ENCODE measurements at places on chromosomes 3 and 15. TPM values are rescaled to one million over a fixed set of nuclear protein-coding genes. Genes with fewer than 3 reads are reported as not detected.

TGM4 gene
- total RNA-seq: 0.26 TPM

DNA sequence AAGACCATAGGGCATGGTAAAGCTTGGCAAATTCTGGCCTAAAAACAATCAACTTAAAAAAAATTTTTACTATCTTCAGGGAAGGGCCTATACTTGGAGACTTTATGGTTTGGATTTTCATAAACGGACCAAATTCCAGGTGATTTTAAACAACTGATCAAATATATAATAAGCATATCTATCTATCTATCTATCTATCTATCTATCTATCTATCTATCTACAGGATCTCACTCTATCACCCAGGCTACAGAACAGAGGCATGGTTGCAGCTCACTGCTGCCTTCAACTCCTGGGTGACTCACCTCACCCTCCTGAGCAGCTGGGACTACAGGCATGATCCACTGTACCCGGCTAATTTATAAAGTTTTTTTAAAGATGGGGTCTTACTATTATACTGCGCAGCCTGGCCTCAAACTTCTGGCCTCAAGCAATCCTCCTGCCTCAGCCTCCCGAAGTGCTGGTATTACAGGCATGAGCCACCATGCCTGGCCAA, 6.7 kb downstream of the SPPL2A start:
- DNase-seq: no peak

GRCh38 chr3:14548321-14548729, 8.2 kb upstream of the GRIP2 start:
- DNase-seq: peak; percentile 11

GRCh38 chr3:133295199-133295901, 104.5 kb upstream of the BFSP2 start:
- no peak for DNase-seq

- DNase-seq: no peak
These were observed 185.9 kb downstream of the MEX3B start for GRCh38 chr15:81859737-81860516.

LDHAL6B gene
- total RNA-seq: not detected

ZNF717 gene
- 12.0 TPM for total RNA-seq

DNA sequence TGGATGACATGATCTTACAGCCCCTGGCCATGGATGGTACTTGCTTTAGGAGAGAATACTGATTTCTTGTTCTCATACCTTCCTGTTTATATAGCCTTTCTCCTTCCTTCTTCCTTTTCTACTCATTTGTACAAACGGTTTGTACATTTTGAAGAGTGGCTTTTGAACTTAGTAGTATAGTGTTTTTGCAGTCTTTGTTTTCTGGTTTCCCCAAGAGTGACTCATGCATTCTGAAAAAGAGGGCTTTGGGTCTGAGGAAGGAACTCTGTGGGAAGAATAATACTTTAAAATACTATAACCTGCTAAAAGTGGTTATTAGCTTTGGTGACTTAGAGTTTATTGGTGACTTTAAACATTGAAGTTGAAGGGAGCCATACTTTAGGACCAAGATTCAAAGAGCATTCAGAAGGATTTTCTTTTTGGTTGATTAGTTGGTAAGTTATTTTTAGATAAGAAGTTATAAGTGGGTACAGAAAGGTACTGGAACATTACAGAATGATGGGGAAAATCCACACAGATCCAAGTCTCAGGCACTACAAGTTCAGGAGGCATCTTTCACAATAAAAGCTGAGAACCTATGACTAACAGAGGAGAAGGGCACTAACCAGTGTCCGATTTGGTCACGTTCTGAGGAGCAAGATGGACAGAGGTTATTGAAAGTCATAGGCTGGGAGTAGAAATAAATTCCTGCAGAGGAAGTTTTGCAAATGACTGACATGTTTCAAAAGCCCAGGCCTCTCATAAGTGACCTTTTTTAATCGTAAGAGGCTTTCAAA, 369.6 kb upstream of the AZI2 start:
- DNase-seq: peak; percentile 22

DNA sequence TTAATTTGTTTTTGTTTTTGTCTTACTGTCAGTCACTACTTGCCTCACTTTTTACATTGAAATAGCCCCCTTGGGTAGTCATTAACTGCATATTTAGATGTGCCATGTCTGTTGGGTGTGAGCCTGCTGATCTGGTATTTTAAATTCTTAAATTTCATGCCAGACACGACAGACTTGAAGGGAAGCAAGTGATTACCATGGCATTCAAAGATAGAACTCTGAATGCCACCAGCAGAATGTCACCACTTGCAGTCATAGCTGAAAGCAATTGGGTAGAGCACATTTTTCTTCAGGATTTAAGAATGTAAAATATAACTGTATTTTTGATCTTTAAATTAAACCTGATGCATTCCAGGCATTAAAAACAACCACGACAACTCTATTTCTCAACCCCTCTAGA, 396.5 kb upstream of the ATP10A start:
- DNase-seq: no peak

PIERCE2 gene
- 1.1 TPM for total RNA-seq

DNA sequence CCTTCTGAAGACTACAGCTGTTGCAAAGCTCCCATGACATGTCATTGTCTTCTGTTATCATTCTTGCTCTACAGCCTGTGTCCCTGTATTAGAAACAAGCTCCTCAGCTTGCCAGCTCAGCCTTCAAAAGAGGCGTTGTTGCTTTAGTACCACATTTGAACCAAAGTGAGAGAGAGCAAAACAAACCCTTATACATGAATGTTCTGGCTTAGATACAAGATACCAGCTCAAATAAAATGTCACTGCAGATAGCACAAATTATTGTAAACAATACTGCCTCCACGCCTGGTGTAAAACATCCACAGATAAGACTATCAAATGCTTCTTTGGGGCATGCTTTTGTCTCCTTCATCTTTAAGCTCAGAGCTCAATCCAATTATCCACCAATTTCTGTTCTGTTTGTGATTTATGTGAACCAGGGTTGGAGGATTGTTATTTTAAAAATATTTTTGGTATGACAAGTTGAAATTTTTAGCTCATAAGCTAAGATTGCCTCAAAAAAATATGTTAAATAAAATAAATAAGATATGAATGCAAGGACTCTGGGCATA, 403.6 kb upstream of the CDIN1 start:
- DNase-seq: no peak

DNA sequence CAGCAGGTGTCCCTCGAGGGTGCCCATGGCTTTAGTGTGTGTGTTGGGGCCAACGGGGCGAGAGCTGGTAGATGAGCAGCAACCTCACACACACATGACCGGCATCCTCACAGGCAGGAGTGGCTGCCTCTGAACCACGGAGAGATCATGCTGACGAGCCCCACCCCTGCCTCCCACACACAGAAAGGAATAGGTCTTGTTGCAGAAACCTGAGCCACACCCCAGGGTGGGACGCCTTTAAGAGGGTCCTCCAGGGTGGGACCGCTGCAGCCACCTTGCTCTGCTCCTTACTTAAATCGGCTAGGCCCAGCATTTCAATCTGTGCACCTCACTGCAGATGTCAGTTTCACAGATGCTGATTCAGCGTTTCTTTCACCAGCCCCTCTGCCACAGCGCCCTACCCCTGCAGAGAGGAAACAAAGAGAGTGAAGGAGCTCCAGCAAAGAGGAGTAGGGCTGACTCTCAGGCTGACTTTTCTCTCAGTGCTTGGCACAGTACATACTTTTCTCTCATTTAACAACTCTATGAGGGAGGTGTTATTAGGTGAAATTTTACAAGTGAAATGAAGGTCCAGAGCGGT, 61.2 kb upstream of the EPHB3 start:
- DNase-seq: no peak

DNA sequence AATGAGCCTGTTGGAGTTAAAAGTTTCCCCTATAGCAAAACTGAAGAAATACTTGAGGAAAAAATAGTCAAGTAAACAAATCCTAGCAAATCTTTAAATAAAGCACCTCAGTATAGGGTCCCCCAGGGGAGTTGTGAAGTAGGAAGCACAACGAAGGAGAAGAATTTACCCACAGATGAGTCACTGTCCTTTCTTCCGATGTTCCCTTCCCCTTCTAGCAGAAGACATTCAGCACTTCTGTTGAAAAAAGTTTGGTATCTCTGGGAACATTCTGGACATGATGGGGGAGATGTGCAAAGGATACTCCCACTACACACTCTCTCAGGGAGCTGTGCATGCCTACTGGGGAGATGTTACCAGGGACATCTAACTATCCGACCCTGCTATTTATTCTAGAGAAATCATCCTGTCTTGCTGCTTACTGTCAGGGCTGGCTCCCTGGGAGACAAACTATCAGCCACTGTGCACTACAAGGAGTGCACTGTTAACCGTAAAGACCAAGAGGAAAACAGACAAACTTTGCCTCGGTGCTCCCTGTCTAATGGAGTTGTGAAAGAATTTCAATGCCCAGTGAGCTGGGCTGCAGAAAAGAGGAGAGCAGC, 93.8 kb downstream of the RFTN1 start:
- no peak for DNase-seq

CLDN18 gene
- not detected for total RNA-seq

DNA sequence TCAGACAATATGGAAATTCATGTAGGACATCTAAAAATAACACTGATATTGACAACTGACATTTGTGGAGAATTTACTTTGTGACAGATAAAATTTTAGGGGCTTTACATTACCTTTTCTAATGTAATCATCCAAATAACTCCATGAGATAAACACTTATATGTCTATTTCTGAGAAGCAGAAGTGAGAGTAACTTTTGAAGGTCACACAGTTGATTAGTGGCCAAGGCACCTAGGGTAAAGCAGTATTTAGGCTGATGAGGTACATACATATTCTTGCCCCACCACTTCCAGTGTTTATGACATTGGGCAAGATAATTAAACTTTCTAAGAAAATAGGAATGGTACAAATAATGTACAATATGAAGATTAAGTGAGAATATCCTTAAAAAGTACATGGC, 248.4 kb downstream of the CPNE4 start:
- DNase-seq: no peak

DNA sequence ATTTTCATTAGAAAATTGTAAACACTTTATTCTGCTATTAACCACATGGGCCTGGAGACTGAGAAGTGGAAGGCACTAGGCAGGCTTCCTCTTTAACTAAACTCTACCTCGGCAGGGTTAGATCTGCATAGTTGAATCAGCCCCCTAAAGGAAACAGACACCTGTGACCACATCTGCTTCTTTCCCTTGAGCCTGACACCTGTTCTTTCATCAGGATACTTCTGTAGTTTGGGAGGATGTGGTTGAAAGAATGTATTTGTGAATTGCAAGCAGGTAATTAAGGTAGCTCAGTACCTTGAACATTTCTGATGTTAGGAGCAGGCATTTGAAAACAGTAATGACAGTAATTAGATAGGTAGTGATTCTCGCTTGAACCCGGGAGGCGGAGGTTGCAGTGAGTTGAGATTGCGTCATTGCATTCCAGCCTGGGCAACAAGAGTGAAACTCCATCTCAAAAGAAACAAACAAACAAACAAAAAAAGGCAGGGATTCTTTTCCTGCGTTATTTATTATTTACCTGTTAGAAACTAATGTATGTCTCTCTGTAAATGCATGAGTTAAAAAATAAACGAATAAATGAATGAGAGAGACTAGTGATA, 468.5 kb downstream of the NLGN1 start:
- DNase-seq: no peak

DNA sequence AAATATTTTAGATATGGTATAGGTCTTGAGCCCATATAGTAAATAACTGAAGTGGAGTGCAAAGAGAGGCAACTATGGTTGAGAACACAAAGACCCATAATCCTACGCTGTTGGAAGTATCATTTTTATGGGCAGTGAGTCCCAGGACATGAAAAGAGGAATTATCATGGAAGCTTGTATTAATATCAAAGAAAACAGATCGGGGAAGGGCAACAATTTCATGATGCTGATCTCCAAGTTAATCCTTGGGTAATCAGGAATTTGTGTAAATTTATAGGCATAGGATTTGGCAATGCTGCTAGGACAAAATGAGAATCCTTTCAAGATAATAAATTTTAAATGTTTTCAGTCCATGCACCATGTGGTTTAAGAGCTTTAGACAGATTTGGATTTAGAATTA, 40.2 kb upstream of the PYDC2 start:
- DNase-seq: no peak

TTC21A gene
- 0.86 TPM for total RNA-seq

DNA sequence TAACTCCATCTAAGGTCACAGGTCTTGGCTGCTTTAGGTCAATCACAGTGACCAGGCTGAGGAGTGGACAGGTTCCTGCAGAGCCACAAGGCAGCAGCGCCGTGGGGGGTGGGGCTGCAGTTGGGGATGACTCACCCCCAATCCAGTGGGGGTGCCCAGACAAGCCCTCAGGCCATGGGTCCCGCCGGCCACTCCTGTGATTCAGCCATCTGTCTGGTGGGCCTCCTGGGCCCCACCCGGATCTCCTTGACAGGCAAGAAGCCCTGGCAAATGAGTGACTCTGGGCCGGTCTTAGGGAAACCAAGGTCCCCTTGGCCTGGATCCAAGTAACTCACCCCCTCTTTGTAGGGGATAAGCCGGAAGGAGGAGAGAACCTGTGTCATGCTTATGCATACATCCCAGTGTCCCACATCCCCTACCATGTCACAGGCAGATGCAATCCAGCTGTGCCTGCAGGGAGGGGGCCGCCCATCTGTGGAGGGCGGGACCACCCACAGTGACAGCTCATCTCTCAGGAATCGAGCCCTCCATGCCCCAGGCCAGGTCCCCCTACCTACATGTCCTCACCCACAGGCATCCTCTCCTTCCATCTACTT, 495 bp upstream of the COL7A1 start:
- DNase-seq: no peak

DNA sequence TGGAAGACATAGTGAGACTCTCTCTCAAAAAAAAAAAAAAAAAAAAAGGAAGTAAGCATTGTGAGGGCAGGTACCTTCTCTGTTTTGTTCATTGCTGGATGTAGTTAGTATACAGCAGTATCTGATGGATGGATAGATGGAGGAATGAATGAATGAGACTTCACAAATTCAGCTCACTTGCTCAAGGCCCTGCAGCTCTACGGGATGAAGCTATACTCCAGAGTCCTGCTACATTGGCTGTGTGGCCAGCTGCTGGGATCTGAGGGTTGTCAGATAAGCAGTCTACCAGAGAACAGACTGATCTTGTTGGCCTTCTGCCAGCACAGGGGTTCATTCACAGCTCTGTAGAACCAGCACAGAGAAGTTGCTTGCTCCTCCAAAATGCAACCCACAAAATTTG, 35.0 kb downstream of the MLH1 start:
- no peak for DNase-seq

DNA sequence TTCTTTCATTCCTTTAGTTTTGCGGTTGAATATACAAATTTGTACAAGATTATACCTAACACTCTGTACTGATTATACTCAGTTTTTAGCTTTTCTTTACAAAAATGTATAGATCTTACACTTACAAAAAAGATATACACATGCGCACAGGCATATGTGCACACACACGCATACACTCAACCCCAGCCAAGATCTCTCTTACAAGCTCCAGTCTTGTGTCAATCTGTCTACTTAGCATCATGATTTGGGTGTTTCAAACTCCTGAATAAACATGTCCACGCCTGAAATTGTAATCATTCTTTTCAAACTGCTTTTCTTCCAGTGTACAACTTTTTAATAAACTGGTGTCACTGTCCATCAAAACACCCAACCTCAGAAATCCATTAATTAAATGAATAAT, 180.7 kb downstream of the NAALADL2 start:
- no peak for DNase-seq

- DNase-seq: no peak
These were observed 378.1 kb downstream of the GABRB3 start for GRCh38 chr15:26394801-26395200.
